Gastrocnemius medialis (tissue), 4 donors: ENCODE measurements at places on chromosomes 7 and 10. TPM values are rescaled to one million over a fixed set of nuclear protein-coding genes. Genes with fewer than 3 reads are reported as not detected.

CYP17A1 gene
- not detected for total RNA-seq

DNA sequence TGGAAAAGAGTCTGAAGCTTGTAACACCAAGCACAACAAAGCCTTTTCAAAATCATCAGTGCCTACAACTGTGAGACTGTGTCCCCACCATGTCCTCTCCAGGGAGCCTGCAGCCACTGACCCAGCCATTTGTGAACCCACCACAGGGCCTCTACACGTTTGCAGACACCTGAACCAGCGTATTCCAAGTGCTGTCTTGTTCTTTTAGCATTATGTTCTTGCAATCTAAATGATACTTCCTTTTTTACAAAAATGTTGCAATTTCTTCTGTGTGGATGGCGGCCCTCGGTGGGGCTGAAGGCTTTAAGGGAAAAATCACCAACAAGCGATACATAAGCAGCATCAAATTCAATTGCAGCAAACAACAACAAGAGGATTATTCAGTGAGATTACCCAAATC lies 403.2 kb upstream of the MGMT start:
- H3K4me1 ChIP-seq: no peaks in the 10 kb centered on the region
- no peaks in the 10 kb centered on the region for H3K27me3 ChIP-seq
- no peak for DNase-seq
- no peak overlapping the region for H3K27ac ChIP-seq
- no peak overlapping the region for H3K4me3 ChIP-seq

DNA sequence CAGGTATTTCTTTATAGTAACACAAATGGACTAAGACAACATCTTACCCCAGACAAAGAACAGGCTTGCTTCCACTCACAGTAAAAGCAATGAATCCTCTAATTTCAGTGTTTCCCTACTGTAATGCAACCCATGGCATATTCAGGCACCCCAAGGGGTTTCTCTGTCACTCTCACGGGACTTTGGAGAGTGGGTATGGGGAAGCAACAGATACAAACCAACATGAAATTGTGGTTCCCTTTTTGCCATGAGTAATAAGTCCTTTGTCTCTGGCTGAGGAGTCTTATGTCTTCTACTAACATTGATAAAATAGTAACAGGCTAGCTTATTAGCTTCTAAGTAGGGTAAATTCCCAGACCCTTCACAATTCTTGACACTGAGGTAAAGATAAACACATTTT lies 51.4 kb upstream of the AOAH start:
- no peak for DNase-seq
- no peaks in the 10 kb centered on the region for H3K4me1 ChIP-seq
- no peaks in the 10 kb centered on the region for H3K36me3 ChIP-seq
- H3K27me3 ChIP-seq: no peaks in the 10 kb centered on the region

- no peaks in the 10 kb centered on the region for H3K27me3 ChIP-seq
- no peak for DNase-seq
- no peaks in the 10 kb centered on the region for H3K36me3 ChIP-seq
- no peak overlapping the region for H3K27ac ChIP-seq
- H3K4me1 ChIP-seq: no peaks in the 10 kb centered on the region
Measured at GRCh38 chr7:7422641-7423040, 113.0 kb downstream of the COL28A1 start.

TSPAN33 gene
- 9.1 TPM for total RNA-seq

DNA sequence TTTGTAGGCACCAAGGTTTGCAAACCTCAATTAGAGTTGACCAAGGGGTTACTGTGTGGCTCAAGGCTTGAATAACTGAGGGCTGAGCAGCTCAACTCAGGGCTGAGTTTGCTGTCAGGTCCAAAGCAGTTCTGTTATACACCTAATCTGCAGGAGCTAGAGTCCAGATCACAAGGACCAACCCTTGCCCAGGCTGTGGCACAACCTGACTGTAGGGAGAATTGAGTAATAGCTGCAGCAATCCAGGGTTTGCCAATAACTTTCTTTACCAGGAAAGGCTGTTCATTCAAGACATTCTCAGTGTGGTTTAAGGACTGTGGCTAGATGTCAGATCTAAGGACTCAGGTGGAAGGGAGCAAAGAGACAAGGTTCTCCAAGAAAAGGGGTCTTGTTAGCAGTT lies 115.6 kb upstream of the IMMP2L start:
- no peak overlapping the region for H3K4me3 ChIP-seq
- H3K4me1 ChIP-seq: no peaks in the 10 kb centered on the region
- H3K27ac ChIP-seq: no peak overlapping the region
- H3K36me3 ChIP-seq: no peaks in the 10 kb centered on the region

DNA sequence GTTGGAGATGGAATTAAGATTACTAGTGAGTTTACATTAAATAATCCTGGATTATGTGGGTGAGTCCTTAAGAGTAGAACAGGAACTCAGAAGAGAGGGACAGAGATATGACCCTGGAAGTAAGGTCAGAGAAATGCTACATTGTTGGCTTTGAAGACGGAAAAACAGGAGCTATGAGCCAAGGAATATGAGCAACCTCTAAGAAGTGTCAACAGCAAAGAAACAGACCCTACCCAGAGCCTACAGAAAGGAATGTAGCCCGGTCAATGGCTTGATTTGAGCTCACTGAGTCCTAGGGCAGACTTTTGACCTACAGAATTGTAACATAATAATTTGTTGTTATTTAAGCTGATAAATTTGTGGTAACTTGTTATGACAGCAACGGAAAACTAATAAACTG lies 304.9 kb downstream of the IPMK start:
- no peaks in the 10 kb centered on the region for H3K27me3 ChIP-seq
- H3K36me3 ChIP-seq: no peaks in the 10 kb centered on the region
- H3K4me1 ChIP-seq: no peaks in the 10 kb centered on the region
- no peak for DNase-seq

SEMA4G gene
- total RNA-seq: 0.51 TPM

DNA sequence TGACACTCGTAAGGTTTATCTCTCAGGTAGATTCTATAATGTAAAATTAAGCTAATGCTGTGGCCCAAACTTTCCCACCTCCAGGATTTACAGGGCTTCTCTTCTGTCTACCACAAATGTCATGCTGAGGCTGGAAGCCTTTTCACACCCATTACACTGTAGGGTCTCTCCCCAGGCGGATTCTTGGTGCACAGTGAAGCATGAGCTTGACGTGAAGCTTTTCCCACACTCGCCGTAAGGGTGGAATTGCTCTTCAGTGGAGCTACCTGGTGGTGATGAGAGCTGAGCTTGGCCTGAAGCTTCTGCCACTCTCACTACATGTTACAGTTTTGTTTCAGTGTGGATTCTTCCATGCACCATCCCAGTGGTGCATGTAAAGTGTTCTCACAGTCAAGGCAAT lies 11.4 kb downstream of the FAM200A start:
- no peak overlapping the region for H3K27ac ChIP-seq
- no peaks in the 10 kb centered on the region for H3K27me3 ChIP-seq
- H3K36me3 ChIP-seq: no peaks in the 10 kb centered on the region
- no peaks in the 10 kb centered on the region for H3K4me1 ChIP-seq
- no peak for DNase-seq

DNA sequence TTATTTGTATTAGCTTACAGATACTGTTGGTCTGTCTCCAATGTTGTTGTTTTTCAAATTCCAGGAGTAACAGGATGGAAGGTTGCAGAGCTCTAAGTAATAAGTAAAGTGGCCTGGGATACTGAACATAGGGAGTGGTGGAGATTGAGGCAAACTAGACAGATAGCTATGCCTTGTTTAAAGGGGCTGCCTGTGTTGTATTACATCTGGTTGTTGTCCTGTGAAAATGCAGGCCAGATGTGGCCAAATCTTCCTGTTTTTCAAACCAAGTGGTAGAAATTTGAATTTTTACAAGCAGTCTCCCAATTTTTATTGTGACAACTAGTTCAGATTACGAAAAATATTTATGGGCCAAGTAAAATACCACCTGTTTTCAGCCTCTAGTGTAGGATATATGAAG lies 33.5 kb downstream of the BICC1 start:
- no peaks in the 10 kb centered on the region for H3K36me3 ChIP-seq
- H3K27ac ChIP-seq: peak overlapping the region; percentile 31
- H3K4me3 ChIP-seq: no peak overlapping the region

GRCh38 chr10:43665054-43665453 lies 16.4 kb upstream of the ZNF32 start:
- H3K4me1 ChIP-seq: no peaks in the 10 kb centered on the region
- no peak overlapping the region for H3K4me3 ChIP-seq
- no peak overlapping the region for H3K27ac ChIP-seq
- DNase-seq: no peak
- no peaks in the 10 kb centered on the region for H3K36me3 ChIP-seq

DNA sequence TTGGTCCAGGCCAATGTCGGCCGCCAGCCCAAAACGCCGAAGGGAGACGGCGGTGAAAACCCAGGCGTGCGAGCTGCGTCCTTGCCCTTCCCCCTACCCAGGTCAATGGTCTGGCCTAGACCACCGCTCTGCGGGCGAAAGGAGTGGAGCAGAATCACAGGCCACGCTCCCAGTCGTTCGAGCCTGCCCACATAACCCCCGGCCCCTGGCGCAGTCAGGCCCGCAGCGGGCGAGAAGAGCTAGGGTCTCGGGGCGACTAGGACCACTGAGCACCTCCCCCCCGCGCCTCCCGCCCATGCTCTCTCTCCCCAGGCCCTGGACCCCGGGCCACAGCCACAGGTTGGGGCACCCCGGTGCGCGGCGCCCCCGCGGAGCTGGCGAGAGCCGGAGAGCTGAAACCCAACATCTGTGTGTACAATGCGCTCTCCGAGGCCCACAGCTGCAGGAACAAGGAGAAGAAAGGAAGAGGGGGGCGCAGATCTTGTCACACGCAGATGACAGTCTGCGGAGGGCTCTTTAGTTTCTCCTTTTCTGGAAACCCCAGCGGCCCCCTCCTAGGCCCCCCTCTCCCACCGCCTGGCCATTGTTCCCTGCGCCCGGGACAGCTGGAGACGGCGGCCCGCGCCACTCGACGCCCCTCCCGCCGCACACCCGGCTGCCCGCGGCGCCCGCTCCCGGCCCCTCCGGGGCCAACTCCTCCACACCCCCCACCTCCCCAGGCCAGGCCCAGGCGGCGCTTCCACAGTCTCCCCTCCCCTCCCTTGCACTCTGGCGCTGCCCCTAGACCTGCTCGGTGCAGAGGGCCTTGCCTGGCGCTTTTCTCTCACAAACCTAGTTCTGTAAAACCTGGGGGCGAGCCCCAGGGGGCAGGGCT lies 355.0 kb downstream of the DNAJB6 start:
- H3K36me3 ChIP-seq: no peaks in the 10 kb centered on the region
- peaks cover 4% of the 10 kb centered on the region for H3K4me1 ChIP-seq
- H3K4me3 ChIP-seq: peak overlapping the region; percentile 49
- DNase-seq: no peak
- peaks cover 37% of the 10 kb centered on the region for H3K27me3 ChIP-seq

TUBB8 gene
- total RNA-seq: not detected
